ENCODE measurements at places on chromosomes 7 and 10.
A peak's percentile ranks its signal among the peaks of the same experiment; 100 is the strongest.

DNA sequence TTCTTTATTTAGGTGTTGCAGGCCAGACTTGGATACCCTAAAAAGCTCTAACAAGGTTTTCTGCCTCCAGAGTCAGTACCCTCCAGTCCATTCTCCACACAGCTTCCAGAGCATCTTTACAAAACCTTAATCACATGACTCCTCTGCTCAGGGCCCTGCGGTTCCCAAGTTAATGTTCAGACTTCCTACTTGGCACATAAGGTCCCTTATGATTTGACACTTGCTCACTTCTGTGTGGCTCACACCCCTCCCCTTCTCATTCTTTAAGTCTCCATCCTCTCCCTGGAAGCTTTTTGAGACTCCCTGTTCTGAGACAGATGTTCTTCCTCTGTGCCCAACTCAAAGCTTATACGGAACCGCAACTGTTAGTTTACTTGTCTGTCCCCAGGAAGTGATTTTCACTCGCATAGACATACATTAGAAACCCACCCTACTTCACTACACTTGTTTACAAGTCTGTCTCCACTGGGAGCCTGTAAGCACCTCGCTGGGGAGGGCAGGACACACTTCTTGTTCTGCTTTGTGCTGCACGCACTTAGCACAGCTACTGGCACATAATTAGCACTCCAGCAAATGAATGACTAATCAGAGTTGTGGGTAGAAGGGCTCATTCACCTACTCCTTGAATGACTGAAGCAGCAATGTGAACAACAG is 154.3 kb upstream of the LAMB4 start:
- no peak for DNase-seq

- DNase-seq, result no peak
These were observed 7.0 kb downstream of the CALHM3 start for GRCh38 chr10:103472005-103472404.

- DNase-seq, result no peak
These were observed 104.1 kb upstream of the FERD3L start for GRCh38 chr7:19249281-19249680.

GRCh38 chr7:38147005-38147404 is 31.0 kb upstream of the STARD3NL start:
- no peak for DNase-seq

DNA sequence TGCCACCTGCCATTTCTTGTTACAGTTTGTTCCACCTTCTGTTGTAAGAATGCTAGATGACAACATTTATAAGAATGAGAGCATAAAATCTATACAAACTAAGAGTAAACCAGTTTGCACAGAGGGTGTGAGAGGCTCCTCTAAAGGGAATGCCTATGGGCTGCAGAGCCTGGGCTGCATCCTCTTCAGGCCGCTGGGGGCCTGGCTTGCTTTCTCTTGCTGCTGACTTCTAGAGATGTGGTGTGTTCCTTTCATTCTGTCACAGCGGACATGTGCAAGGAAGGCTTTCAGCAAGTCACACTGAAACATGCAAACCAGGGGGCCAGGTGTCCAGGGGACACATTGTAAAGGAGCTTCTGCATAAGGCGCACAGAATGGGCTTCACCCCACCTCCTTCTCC is 7.1 kb upstream of the ATP6V1F start:
- no peak for DNase-seq

DNA sequence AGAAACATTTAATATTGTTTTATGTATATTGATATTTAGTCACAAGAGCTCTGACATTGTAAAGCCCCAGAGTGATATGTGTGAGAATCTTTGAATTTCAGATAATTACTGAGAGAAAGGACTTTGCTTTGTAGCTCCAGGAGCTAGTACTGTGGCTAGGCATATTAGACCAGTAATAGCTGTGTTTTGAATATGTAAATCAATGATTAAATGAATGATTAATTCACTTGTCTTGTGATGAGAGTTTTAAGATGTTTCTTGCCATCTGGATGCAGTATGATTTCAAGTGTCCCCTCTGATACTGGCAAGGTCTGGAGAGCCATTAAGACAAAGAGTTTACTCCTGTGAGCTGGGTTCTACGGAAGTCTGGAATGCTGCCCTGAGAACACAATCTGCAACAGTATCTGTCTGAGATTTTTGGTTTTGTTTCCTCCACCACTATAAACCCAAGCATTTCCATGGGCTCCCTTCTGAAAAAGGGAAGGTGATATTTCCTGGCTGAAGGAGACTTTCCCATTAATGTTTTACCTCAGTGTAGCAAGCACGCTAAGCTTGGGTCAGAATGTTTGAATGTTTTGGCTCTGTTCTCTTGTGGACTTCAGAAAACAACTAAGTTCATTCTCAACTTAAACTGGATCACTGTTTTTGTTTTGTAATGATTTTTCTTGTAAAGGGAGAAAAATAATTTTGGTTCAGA is 61.3 kb upstream of the BICC1 start:
- no peak for DNase-seq

DNA sequence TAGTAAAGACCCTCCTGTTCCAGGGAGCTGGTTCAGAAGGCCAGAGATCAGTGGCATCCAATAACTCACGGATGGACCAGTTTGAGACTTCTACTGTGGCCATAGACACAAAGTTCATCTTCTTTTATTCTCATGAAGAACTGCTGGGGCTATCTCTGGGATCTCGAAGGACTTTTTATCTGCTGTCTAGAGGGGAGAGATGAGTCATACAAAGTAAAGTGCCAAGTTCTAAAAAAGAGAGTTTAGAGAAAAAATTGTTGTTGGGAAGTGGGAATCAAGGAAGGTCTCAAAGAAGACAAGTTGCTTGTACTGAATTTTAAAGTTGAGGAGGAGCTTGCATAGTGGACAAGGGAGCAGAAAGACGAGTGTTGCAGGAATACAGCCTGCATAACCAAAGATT is 8.0 kb upstream of the FAM221A start:
- no peak for DNase-seq

- DNase-seq, result no peak
These were observed 17.3 kb downstream of the SCRN1 start for GRCh38 chr7:29972315-29972669.

DNA sequence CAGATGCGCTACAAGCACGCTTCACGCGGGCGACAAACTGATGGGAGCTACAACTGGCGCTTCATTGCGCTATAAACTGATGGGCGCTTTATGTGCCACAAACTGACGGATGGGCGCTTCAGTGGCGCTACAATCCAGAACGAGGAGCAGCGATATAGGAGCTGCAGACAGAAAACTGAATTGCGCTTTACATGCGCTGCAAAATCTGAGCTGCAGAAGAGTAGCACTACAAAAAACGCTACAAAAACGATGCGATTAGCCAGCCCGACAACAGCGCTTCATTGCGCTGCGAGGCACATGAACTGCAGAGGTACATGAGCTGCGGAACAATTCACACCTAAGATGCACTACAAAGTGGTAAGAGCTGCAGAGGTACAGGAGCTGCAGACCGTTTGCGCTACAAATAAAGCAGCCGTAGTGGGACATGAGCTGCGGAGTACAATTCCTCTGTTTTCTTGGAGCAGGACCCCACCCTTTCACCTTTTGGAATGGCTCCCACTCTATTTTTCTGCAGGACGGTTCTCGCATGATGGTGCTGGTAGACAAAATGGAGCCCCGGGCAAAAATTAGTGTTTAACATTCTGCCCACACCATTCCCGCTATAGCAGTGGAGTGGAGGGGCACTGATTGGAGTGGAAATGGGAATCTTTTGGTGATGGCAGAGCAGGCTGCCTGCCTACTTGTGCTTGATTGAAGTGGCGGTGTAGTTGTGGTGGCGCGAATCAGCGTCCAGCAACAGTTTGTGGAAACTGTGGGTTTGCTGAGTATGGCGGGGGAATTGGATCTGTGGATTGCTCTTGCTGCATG is 1.2 kb upstream of the SGCE start:
- DNase-seq, result no peak

- DNase-seq, result no peak
These were observed 23.1 kb downstream of the TRPV5 start for GRCh38 chr7:142910481-142910880.

GRCh38 chr10:78328592-78329404 is 295.1 kb downstream of the RPS24 start:
- no peak for DNase-seq

- no peak for DNase-seq
These were observed 189.3 kb downstream of the PRPF18 start for GRCh38 chr10:13775786-13776775.

GRCh38 chr7:156230576-156230975 is 410.0 kb upstream of the RNF32 start:
- no peak for DNase-seq

GRCh38 chr7:148695953-148696352 is 2.8 kb upstream of the CUL1 start:
- no peak for DNase-seq

DNA sequence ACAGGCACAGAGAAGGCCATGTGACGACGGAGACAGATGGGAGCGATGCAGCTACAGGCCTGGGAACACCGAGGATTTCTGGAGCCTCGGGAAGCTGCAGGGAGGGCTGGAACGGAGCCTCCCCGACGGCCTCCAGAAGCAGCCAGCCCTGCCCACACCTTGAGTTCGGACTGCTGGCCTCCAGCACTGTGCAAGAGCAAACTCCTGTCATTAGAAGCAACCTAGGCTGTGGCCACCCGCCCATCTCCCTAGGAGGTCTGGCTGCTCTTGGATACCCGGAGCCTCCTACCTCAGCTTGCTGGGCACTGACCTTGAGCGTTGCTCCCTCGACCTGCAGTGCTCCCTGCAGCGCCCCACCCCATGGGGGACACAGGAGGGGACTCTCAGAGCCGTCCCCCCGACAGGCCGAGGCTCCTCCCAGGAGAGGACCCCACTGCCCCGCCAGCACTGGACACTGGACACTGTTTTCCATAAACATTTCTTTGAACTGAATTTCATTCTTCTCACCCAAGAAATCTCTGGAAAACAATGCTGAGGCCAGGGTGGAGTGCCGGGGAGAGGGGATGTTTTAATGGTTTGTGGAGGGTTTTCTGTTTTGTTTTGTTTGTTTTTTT is 22.5 kb upstream of the TNRC18 start:
- DNase-seq, result no peak

- no peak for DNase-seq
These were observed 11.6 kb downstream of the OR6V1 start for GRCh38 chr7:143063741-143064140.

DNA sequence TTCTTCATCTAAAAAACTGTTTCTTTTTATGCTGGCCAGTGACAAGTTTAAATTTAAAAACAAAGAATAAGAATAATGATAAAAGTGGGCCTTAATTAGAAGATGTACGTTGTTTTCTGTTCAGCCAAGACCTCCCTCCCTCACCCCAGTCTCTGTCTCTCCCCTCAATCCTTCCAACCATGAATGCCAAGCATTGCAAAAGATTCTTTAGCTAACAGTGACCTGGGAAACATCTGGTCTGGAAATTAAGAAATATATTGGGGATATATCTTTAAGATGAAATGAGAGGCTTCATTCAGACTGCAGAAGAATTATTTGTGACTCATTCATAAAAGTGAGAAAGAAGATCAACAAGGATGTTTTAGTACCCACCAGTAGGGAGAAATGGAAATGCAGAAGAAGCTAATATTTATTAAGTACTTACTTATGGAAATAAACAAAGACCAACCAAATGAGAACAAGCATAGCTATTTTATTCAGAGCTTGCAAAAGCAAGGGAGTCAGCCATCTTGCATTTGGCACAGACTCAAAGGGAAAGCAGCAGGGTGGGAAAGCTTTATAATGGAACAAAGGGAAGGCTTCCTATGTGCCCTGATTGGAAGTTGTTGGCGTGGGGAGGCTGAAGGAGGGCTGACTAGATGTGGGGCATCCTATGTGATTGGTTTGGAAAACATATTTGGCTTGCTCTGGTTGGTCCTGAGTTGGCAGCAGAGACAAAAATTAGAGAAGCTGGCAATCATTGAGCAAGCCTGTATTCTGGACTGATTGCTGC is 595.4 kb upstream of the GHITM start:
- DNase-seq, result no peak

DNA sequence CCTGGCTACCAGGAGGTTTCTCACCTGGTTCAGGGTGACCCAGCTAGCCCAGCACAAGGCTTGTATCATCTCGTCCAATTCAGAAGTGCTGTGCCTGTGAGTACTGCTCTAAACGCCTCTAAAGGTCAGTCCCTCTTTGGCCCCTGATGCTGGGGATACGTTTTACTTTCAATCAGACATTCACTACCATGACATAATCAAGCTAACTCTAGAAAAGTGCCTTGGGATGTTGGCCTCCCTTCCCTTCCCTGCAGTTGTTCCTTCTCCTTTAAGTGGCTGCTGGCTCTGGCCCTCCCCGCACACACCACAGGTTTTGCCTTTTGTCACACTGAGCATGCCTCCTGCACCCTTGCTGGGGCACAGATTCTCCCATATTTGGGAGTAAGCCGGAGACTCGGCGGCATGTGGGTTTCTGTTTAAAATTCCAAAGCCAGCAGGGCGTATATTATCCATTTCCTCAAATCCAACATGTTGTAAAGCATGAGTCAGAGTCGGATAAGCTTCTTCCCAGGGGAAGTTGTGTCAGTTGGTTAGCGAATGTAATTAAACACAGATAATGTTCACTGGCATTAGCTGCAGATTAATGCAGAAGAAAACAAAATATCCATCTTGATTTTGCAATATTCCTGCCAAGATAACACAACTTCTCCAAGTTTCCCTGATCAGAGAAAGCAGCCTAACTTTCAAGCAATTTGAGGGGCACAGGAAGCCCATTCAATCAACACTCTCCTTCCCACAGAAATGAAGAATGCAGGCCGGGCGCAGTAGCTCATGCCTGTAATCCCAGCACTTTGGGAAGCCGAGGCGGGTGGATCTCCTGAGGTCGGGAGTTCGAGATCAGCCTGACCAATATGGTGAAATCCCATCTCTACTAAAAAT is 31.8 kb upstream of the VCL start:
- DNase-seq, result no peak

DNA sequence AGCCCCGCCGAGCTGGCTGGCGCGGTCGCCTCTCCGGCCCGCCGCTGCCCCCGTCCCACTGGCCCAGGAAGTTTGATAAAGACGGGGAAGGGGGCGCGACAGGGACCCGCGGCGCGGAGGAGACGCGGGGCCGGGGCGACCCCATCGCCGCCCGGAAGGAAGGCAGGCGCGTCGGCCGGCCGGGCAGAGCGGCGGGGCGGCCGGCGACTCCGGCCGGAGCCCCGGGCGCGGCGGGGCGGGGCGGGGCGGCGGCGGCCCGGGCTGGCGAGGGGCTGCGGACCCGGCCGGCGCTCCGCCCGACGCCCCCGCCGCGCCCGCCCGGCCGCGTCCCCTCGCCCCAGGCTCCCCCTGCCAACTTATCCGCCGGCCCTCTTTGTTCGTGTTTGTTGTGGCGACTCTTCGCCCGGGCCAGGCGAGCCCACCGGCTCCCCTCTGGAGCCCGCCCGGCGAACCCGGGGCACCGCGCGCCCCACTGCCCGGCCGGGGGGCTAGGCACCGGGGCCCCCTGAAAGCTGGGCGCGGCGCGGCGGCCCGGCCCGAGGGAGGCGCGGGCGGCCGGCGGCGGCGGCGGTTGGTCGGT is 571 bp downstream of the KDM7A start:
- DNase-seq, result peak; percentile 2

- DNase-seq, result no peak
These were observed 227.0 kb upstream of the HDAC9 start for GRCh38 chr7:18268571-18268970.

- DNase-seq, result no peak
These were observed 11.0 kb downstream of the ZMIZ1 start for GRCh38 chr10:79079490-79080355.

Measured in T-helper 22 cell (primary cell).